CD4-positive, alpha-beta T cell (primary cell): ENCODE measurements at places on chromosomes 11 and 22.

DNA sequence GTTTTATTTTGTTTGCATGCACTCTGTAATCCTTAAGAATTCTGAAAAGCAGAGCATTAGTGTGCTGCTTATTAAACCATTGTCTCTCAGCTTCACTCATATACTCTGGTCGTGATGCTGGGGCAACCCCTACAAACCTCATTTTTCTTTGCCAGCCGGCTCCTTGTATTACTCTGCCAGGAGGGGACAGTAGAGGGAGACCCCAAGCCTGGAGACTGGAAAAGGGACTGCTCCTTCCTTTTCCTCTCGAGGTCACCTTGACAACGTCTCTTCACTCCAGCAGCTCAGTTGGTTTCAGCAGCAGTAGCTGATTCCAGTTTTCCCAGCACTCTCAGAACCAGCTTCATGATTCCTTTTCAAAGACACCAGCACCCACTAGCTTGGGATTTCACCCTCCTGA is 2.8 kb upstream of the JHY start:
- H3K36me3 ChIP-seq = no peaks in the 10 kb centered on the region
- no peak for DNase-seq
- no peak overlapping the region for H3K4me3 ChIP-seq
- H3K27me3 ChIP-seq = no peaks in the 10 kb centered on the region

DNA sequence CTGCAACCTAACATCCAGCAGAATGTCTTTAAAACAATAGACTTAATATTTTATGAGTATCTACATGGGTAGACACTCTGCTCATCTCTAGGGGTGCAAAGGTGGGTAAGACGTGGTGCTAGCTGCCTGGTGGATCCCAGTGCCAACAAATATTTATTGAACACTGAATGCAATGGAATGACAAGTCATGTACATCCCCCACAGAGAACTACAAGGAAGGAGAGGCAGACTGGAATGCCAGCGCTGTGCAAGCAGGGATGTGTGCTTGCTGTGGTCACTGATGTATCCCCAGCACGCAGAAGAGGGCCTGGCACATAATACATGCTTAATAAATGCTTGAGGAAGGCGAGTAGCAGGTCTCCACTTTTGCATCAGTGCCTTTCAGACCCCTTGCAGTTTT is 61.9 kb downstream of the CD6 start:
- H3K4me3 ChIP-seq = no peak overlapping the region
- peaks cover 8% of the 10 kb centered on the region for H3K36me3 ChIP-seq
- no peak for DNase-seq

GRCh38 chr11:77324508-77324907 is 23.0 kb upstream of the GDPD4 start:
- no peak overlapping the region for H3K27ac ChIP-seq
- no peak overlapping the region for H3K4me3 ChIP-seq
- no peaks in the 10 kb centered on the region for H3K4me1 ChIP-seq
- no peaks in the 10 kb centered on the region for H3K27me3 ChIP-seq
- H3K36me3 ChIP-seq = peaks cover 5% of the 10 kb centered on the region

DNA sequence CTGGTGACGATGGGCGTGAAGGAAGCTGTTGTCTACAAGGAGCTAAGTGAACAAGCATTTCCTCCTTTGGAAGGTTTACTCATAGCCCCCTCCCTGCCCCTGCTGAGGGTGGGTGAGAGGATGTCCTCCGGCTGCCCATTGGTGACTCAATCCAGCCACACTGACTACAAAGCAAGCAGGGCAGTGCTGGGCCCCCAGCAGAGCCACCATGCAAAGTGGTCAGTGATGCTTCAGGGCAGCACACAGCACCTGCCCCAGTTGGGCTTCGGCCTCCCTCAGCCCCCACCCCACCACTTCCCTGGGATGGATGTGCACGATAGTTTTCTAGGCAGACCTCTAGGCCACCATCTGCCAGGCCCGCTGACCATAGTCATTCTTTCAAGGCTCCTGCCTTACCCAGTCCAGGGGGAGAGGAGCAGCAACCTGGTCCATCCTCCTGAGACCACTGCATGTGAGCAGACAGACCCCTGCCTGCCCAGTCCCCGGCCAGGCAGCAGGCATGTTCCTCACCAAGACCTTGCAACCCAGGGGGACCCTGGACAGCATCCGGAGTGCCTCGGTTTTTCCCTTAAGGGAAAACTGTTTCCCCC is 125.1 kb downstream of the BCR start:
- H3K27me3 ChIP-seq = no peaks in the 10 kb centered on the region
- DNase-seq = no peak
- H3K4me1 ChIP-seq = no peaks in the 10 kb centered on the region
- H3K27ac ChIP-seq = no peak overlapping the region
- no peak overlapping the region for H3K4me3 ChIP-seq
- peaks cover 30% of the 10 kb centered on the region for H3K36me3 ChIP-seq

DNA sequence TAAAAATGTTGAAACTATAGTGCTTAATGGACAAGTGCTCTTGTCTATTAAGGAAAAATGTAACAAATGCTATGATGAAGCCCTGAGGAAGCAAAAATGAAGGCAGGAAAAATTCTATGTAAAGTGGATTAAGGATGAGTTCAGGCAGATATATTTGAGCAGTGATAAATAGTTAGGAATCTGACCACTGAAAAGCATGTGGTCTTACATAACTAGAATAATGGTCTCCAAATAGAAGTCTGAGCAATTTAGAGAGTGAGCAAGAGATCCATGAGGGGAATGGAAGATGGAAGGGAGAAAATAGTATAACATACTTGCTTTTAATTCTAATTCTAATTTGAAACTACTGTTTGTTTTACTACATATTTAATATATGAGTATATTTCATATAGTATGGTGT is 510.6 kb upstream of the ARHGAP42 start:
- no peak for DNase-seq
- no peaks in the 10 kb centered on the region for H3K4me1 ChIP-seq
- no peak overlapping the region for H3K27ac ChIP-seq
- no peaks in the 10 kb centered on the region for H3K36me3 ChIP-seq
- no peaks in the 10 kb centered on the region for H3K27me3 ChIP-seq

DNA sequence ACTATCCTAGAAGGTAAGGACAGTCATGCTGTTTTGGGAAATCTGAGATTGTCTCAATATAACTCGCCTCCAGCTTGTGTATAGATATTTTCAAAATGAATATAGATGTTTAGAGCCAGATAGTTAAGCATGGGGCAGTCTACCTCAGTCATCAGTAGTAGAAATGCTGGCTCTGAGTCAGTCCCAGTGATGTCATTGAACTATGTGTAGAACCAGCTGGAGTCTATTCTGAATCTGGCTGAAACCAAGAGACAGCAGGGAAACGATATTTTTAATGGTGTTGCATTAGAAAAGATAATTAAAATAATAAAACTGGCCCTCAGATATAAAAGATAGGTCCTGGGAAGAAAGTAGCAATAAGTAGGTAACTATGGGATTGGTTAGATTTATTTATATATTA is 25.9 kb downstream of the PIWIL4 start:
- no peak overlapping the region for H3K27ac ChIP-seq
- H3K27me3 ChIP-seq = no peaks in the 10 kb centered on the region
- H3K4me1 ChIP-seq = no peaks in the 10 kb centered on the region
- no peaks in the 10 kb centered on the region for H3K36me3 ChIP-seq

GRCh38 chr11:62148271-62148980 is 24.6 kb downstream of the INCENP start:
- no peak overlapping the region for H3K27ac ChIP-seq
- no peaks in the 10 kb centered on the region for H3K27me3 ChIP-seq
- peaks cover 74% of the 10 kb centered on the region for H3K36me3 ChIP-seq
- no peak for DNase-seq
- H3K4me3 ChIP-seq = no peak overlapping the region

DNA sequence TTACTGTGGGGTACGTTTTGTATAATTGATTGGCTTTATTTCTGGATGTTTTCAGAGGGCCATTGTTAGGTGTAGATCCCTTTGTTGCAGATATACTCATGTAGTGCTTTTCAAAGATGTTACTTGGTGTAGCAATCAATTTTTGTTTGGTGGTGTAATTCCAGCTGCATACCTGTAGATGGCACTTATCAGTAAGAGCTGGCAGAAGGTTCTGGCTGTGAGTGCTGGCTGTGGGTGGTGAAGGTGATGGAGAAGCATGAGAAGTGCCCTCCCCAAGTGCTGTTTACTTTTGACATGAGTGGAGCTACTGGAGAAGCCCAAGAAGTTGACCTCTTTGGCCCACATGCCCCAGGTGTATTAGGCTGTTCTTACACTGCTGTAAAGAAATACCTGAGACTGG is 1074.9 kb downstream of the FAM181B start:
- no peaks in the 10 kb centered on the region for H3K4me1 ChIP-seq
- DNase-seq = peak; percentile 12
- no peak overlapping the region for H3K4me3 ChIP-seq
- no peaks in the 10 kb centered on the region for H3K27me3 ChIP-seq
- no peak overlapping the region for H3K27ac ChIP-seq

GRCh38 chr11:113251281-113251680 is 63.1 kb upstream of the TTC12 start:
- no peak overlapping the region for H3K27ac ChIP-seq
- H3K4me3 ChIP-seq = no peak overlapping the region
- H3K4me1 ChIP-seq = no peaks in the 10 kb centered on the region
- H3K27me3 ChIP-seq = peaks cover 13% of the 10 kb centered on the region

DNA sequence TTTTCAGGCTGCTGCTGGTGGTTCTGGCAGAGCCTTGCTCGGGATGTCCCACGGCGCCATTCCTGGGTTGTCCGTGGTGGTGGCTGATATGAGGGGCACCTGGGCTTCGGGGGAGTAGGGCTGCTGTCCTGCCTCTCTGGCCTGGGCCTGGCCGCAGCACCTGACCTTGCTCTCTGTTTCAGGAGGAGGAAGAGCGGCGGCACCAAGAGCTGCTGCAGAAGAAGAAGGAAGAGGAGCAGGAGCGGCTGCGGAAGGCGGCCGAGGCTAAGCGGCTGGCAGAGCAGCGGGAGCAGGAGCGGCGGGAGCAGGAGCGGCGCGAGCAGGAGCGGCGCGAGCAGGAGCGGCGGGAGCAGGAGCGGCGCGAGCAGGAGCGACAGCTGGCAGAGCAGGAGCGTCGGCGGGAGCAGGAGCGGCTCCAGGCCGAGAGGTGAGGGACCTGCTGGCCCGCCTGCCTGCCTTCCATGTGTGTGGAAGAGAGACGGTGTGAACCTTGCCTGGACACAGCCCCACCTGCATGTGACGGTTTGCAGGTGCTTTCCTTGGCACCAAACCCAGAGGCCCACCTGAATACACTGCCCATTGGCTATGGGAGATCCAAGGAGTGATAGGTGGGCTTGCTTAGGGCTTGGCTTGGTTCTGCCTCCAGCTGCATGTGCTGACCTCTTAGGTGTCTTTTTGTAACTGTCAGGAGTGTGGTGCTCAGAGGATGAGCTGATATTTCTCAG is 22.8 kb downstream of the INCENP start:
- H3K36me3 ChIP-seq = peaks cover 70% of the 10 kb centered on the region
- DNase-seq = no peak
- no peak overlapping the region for H3K4me3 ChIP-seq
- H3K4me1 ChIP-seq = no peaks in the 10 kb centered on the region
- no peak overlapping the region for H3K27ac ChIP-seq

DNA sequence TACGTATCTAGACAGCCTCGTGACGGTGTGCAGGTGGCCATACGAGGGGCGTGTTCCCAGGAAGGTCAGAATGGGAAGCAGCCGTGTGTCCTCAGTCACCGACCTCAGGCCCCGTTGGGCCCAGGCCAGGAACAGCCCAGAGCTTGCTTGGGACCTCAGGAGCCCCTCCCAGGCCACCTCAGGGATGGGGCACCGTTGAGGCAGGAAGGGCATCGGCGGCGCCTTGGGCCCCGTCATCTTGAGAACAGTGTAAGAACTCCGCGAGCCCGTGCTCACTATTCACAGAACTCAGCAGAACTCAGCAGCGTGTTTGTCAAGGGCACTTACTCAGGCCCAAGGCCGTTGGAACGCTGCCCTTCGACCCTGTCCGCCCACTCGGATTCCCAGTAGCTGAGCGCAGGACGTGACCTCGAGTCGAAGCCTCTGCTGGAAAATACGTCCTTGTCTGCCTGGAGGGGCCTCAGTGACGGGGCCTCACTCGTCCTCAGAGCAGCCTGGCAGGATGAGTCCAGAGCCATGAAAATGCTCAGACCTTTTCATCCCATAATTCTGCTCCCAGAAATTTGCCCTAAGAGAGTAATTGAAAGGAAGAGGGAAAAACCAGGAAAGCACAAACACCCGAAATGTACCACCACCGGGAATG is 1134.8 kb downstream of the BRD1 start:
- no peaks in the 10 kb centered on the region for H3K27me3 ChIP-seq
- H3K27ac ChIP-seq = no peak overlapping the region
- H3K36me3 ChIP-seq = no peaks in the 10 kb centered on the region
- no peak overlapping the region for H3K4me3 ChIP-seq
- no peak for DNase-seq

DNA sequence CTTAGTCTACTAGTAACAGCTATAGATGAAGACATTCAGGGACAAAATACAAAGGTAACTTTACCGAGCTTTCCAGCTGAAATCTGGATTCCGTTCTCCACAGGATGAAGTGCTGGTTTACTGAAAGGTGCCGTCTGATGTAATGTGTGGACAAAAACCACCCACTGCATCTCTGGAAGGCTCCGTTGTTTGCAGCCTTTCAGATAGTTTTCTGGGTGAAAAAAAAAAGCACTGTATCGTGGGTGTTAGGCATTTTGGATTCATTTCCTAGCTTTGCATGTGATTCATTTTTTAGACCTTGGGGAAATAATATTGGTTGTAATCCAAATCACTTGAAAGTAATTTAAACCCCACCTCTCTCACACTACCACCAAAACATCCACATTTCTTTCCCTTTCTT is 10.4 kb downstream of the JAM3 start:
- H3K27me3 ChIP-seq = no peaks in the 10 kb centered on the region
- no peak overlapping the region for H3K27ac ChIP-seq
- no peaks in the 10 kb centered on the region for H3K4me1 ChIP-seq
- no peak overlapping the region for H3K4me3 ChIP-seq
- H3K36me3 ChIP-seq = no peaks in the 10 kb centered on the region
- DNase-seq = no peak

- H3K27ac ChIP-seq = no peak overlapping the region
- H3K36me3 ChIP-seq = peaks cover 29% of the 10 kb centered on the region
- no peak for DNase-seq
- H3K4me3 ChIP-seq = no peak overlapping the region
Observed at GRCh38 chr11:945986-946385, 20.3 kb downstream of the AP2A2 start.

DNA sequence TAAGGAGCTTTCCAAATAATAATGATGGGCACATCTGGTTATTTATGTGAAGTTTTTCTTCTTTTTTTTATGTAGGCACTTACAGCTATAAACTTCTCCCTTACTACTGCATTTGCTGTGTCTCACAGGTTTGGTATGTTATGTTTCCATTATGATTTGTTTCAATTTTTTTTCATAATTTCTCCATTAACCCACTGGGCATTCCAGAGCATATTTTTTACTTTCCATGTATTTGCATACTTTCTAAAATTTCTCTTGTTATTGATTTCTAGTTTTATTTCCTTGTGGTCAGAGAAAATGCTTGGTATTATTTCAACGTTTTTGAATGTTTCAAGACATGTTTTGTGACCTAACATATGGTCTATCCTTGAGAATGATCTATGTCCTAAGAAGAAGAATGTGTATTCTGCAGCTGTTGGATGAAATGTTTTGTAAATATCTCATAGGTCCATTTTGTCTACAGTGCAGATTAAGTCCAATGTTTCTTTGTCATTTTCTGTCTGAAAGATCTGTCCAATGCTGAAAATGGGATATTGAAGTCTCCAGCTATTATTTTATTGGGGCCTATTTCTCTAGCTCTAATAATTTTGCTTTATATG is 362.1 kb downstream of the DDX10 start:
- H3K36me3 ChIP-seq = no peaks in the 10 kb centered on the region
- H3K27ac ChIP-seq = no peak overlapping the region
- DNase-seq = no peak

- H3K27ac ChIP-seq = no peak overlapping the region
- H3K4me1 ChIP-seq = peaks cover 7% of the 10 kb centered on the region
- no peaks in the 10 kb centered on the region for H3K27me3 ChIP-seq
- peaks cover 28% of the 10 kb centered on the region for H3K36me3 ChIP-seq
Observed at GRCh38 chr11:2997406-2997805, 5.3 kb upstream of the NAP1L4 start.
